ENCODE measurements at places on chromosomes 6 and 20. TPM values are rescaled to one million over a fixed set of nuclear protein-coding genes. Genes with fewer than 3 reads are reported as not detected.

DNA sequence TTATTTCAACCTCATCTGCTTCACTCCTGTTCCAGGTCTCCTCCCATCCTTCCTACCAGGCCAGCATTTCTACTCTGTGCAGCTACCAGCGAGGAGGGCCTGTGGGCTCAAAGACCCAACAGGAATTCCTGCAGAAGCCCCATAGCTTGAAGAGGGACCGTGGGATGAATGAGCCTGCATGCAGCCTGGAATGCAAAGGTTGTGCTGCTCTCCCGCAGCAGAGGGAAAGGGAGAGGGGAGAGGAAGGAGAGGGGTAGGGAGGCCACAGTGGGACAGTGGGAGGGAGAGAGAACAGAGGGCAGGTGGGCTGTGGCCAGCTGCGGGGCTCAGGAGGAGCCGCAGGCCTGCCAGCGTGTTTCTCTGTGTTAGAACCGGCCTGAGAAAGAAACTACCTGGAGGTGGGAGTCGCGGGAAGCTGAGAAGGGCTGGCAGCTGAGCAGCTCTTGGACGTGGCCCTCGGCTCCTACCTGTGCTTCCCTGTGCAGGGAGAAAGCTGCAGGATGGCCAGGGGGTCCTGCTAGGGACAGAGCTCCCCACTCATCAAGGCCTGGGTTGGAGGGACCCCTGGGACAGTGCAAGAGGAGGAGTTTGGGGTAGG, 66.1 kb upstream of the MLN start:
- no peak for DNase-seq

DNA sequence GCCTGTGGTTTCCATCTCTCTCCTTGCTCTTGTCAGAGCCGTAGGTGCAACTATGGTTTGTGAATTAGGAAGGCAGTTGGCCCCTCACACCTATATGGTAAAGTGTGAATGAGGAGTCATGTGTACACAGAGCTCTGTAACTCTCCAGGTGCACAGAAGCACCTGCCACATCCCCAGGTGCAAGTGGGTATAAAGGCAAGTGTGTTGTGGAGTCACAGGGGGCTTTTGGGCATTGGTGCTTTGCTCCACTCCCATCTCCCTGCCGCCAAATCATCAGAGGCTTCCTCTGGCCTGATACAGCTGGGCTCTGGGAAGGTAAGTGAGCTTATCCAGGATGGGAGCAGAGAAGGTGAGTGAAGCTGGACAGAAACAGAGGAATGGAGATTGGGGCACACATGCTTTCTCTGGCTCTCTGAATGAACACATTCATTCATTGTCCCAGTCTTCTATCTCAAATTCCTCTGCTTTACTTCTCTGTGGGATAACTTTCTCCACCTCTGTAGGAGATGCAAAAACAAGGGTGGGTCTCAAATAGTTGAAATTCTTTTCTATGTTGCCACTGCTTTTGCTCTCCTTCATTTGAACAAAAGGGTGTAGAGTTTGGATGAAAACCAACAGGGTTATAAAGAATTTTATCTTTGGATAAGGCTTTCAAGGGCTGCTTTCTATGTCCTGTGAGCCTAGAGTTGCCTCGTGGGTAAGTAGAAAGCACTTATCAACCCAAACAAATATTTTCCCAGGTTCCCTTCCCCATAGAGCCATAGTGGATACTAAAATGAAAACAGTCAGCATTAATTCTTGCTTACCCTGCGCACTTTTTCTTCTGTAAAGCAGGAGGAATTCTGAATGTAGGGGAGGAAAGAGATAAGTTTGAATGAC, 45.0 kb upstream of the RIPOR2 start:
- no peak for DNase-seq

- DNase-seq = no peak
These were observed 89.1 kb upstream of the FOXA2 start for GRCh38 chr20:22673467-22673866.

Gene GABRR2
- 0.71 TPM for total RNA-seq

Gene C6orf58
- total RNA-seq = not detected

Gene PHACTR2
- 25.9 TPM for total RNA-seq

Gene TBPL1
- total RNA-seq = 4.0 TPM
